SK-N-SH (cell line): ENCODE measurements at places on chromosomes 12 and 14. TPM values are rescaled to one million over a fixed set of nuclear protein-coding genes. Genes with fewer than 3 reads are reported as not detected.

DNA sequence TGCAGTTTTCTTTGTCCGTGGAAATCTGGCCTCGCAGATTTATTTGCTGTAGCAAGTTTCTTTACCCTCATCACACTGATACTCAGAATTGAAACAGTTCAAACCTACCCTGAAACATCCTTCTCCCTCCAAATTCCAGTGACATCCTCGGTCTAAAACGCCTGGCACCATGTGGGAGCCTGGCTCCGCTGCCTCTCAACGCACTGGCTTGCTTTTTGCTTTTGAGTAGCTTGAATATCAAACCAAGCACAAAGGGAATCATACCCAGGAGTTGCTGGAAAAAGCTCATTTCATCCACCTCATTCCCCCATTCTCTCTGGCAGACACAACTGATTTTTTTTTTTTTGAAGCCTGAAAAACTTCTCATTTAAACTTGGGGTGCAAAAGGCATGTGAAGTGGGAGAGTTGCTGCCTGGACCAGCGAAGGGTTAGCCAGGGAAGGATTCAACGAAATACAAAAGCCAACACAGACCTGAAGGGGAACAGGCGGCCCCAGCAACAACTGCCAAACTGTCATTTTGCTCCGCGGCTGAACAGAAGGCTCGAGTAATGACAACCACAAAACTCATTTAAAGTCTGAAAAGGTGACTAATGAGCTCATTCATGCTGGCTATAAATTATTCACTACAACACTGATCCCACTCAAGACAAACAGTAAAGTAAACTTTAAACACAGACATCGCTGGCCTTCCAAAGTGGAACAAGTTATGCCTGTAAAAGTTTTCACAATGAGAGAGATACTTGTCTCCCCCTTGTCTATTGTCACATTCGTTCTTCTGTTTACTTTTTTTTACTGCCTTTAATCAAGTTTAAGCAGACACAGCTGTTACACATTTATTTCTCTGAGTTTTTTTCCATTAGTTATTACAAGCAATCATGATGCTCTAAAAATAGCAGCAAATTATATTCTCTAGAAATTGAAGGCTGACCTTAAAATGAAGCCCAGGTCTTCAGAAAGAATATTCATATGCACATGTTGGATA is 12.5 kb upstream of the FOXN3 start:
- DNase-seq, result peak; percentile 28

DNA sequence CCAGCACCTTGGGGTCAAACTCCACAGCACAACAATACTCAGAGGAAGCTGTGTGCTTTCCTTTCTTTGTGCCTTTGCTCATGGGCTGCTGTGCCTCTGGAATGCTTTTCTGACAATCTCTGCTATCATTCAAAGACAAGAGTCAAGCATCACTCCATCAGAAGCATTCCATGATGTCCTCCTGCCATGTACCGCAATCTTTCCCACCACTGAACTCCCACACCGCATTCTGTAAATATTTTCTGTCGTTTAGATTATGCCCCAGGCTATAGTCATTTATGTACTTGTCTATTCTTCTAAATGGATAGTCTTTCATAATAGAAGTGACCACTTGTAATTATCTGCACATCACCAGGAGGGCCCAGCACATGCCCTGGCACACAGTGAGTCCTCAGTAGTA is 327.8 kb downstream of the PDZRN4 start:
- DNase-seq, result no peak

DNA sequence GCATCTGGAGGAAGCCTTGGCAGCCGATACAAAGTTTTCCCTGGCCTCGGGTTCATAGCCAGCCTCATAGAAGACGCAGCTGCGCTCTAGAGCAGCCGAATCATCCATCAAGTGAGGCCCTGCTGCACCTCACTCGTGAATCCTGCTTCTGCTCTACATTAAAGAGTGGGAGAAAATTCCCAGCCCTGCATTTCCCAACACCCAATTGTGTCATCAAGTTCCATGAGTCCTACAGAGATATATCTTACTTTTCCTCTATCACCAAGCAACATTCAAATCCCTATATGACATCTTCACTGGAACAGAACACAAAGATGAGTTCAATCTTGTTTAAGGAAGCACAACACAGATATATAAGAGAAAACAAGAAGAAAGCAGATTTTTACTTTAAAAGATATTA is 139.3 kb downstream of the TTC7B start:
- no peak for DNase-seq

- DNase-seq, result peak; percentile 9
These were observed 12.1 kb downstream of the C14orf93 start for GRCh38 chr14:22997676-22998323.

DNA sequence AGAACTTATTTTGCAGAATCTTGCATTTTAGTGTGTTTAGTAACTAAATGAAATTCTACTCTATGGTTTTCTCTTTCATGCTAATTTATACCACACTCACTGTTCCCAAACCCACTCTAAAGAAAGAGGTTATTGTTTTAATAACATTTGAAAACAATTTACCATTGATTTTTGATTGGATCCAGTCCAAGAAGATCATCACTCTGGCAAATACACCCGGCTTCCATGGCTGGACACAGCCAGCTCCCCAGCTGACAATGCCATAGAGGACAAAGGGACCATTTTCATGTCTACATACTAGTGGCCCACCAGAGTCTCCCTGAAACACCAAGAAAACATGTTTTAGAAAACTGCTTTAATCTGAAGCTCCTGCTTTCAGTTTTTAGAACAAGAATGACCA is 42.4 kb downstream of the OVCH1 start:
- peak; percentile 8 for DNase-seq

DNA sequence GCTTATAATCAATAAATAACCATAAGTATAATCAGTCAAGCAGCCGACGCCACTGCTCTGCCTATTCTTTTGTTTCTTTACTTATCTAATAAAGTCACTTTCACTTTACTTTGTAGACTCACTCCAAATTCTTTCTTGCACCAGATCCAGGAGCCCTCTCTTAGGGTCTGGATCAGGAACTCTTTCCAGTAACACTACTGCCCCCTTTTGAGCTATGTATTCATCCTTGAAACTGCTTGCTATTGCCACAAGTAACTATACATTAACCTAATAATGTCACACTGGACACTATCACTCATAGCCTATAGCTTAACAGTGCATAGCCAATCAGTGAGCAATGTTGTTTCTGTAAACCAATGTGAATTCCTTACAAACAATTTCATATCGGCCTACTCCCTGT is 2.8 kb upstream of the NID2 start:
- DNase-seq, result no peak

CCDC38 gene
- polyA plus RNA-seq, result not detected in 2 replicates

CMTM5 gene
- polyA plus RNA-seq, result 0.13 TPM in 1 of 2 replicates, not detected in the other

PDE3A gene
- 0.67 and 0.88 TPM in 2 replicates for polyA plus RNA-seq

HOXC4 gene
- 1.6 and 3.7 TPM in 2 replicates for polyA plus RNA-seq

KRT75 gene
- not detected in 2 replicates for polyA plus RNA-seq
